ENCODE measurements at places on chromosomes 2 and 18. TPM values are rescaled to one million over a fixed set of nuclear protein-coding genes. Genes with fewer than 3 reads are reported as not detected.

Gene GCKR
- total RNA-seq: not detected

Gene G6PC2
- not detected for total RNA-seq

Gene CD28
- total RNA-seq: 203 TPM

Gene GCG
- total RNA-seq: not detected

Gene COL4A3
- total RNA-seq: not detected

Gene C2orf66
- total RNA-seq: not detected

Gene ITGAV
- 11.0 TPM for total RNA-seq

Gene VIT
- total RNA-seq: not detected

Gene C2orf78
- total RNA-seq: not detected

Gene LHCGR
- not detected for total RNA-seq

Gene AGAP1
- total RNA-seq: 2.9 TPM

Gene KCNG2
- not detected for total RNA-seq

Gene ABCG5
- total RNA-seq: not detected

Gene BUB1
- total RNA-seq: 2.9 TPM

Gene MBD1
- total RNA-seq: 135 TPM

Gene HNMT
- total RNA-seq: 1.1 TPM

Gene GALM
- 35.5 TPM for total RNA-seq

- DNase-seq: no peak
- no peak overlapping the region for H3K27ac ChIP-seq
- H3K4me3 ChIP-seq: no peak overlapping the region
- no peaks in the 10 kb centered on the region for H3K27me3 ChIP-seq
These were observed 753.9 kb downstream of the SUCLG1 start for GRCh38 chr2:83705146-83705545.

DNA sequence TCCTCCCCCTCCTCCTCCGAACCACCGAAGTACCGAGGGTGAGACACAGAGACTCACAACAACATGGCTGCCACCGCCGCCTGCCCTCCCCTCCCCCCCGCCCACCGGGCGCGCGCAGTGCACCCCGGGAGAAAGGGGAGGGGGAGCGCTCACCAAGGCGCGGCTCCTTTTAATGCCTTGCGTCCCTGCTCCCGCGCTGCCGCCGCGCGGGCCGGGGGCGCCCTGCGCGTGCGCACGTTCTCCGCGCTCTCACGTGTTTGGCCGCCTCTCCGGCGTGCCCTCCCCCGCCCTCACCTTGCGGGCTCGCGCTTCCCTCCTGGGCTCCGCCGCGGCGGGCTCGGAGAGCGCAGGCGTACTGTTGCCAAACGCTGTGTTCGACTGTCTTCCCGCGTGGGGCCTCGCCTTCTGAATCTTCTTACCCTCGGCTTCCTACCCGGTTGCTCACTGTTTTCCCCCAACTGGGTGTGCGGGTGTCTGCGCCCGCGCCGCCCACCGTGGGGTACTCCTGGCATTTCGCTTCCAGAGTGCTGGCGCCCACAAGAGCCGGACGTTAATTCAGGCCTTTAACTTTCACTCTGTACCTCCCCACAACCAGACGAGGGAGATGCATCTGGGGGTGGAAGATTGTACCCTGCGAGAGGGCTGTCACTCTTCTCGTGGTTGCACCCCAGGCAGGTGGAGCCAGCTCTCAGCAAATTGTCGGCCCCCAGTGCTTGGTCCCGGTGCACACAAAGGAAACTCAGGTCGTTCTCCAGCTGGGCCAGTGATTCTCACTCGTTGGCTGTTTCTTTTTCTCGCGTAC is at the start of gene PUM2:
Gene PUM2, minus strand, starts transcription at position 92 of the 802 bp plus-strand sequence. CDS start 23,484 bp downstream, outside the sequence.
- H3K27me3 ChIP-seq: no peaks in the 10 kb centered on the region
- peaks cover 64% of the 10 kb centered on the region for H3K4me1 ChIP-seq
- DNase-seq: peak; percentile 95
- H3K36me3 ChIP-seq: no peaks in the 10 kb centered on the region
- H3K27ac ChIP-seq: peak within 1 kb of the TSS; percentile 85

DNA sequence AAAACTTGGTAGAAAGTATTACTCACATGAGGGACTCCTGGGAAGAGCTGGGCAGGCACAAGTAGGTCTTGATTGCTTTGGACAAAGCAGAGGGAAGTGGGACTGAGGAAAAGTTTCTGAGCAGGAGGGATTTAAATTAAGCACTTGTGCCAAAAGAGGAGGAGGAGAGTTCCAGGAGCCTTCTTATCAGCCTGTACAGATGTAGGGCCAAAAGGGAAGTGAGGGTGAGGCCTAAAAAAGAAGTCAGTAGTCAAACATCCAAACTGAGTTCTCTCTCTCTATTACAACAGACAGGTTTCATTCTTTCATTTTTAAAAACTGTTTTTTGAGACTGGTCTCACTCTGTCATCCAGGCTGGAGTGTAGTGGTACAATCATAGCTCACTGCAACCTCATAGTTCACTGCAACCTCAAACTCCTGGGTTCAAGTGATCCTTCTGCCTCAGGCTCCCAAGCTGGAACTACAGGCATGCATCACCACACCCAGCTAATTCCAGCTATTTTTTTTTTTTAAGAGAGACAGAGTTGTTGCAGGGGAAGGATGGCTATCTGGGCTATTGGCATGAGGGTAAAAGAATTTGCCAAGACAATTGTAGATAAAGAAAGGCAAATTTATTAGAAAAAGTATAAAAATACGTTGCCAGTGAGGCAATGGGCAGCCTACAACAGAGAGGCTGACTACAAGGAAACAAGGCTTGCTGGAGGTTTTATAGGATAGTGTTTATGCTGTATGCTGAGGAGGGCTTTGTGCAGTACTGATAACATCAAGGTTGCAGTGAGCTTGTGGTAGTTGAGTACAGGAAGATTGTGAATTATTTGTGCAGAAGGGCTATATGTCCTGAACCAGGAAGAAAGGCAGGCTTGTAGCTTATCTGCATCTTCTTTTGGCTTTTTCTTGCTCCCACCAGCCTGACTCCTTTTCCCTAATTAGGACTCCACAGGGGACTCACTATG is 29.0 kb downstream of the CFAP210 start:
- H3K4me1 ChIP-seq: no peaks in the 10 kb centered on the region
- no peaks in the 10 kb centered on the region for H3K36me3 ChIP-seq
- DNase-seq: no peak
- no peak overlapping the region for H3K4me3 ChIP-seq

- no peaks in the 10 kb centered on the region for H3K27me3 ChIP-seq
- no peaks in the 10 kb centered on the region for H3K36me3 ChIP-seq
- H3K4me3 ChIP-seq: no peak overlapping the region
- no peak for DNase-seq
These were observed 6.9 kb upstream of the KYNU start for GRCh38 chr2:142870526-142870925.

- H3K27me3 ChIP-seq: peaks cover 55% of the 10 kb centered on the region
- H3K4me1 ChIP-seq: peaks cover 13% of the 10 kb centered on the region
- no peak overlapping the region for H3K4me3 ChIP-seq
- no peaks in the 10 kb centered on the region for H3K36me3 ChIP-seq
These were observed 2.6 kb downstream of the CRYBA2 start for GRCh38 chr2:218990612-218991011.

GRCh38 chr18:47719096-47719780 is 211.2 kb downstream of the SMAD2 start:
- H3K27ac ChIP-seq: no peak overlapping the region
- H3K4me1 ChIP-seq: no peaks in the 10 kb centered on the region
- H3K27me3 ChIP-seq: no peaks in the 10 kb centered on the region
- H3K4me3 ChIP-seq: no peak overlapping the region

DNA sequence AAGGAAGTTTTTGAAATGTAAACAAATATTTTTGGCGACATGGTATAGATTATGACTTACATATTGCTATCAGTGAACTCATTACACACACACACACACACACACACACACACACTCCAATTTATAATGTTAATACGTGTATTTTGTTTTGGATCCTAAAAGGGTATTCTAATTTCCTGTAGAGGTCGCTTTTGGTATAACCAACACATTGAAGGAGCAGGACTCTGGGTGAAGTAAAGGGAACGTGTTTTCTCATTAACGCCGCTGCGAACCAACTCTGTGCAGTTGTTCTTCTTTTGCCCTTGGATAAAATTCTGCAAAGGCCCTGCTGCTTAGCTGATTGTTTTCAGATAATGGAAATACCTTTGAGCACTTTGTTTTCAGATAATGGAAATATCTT is 190.4 kb downstream of the PMAIP1 start:
- no peaks in the 10 kb centered on the region for H3K27me3 ChIP-seq
- H3K27ac ChIP-seq: no peak overlapping the region
- DNase-seq: no peak
- no peak overlapping the region for H3K4me3 ChIP-seq

GRCh38 chr2:29627279-29627711 is 294.1 kb downstream of the ALK start:
- H3K4me3 ChIP-seq: no peak overlapping the region
- no peak for DNase-seq
- H3K27me3 ChIP-seq: no peaks in the 10 kb centered on the region
- no peak overlapping the region for H3K27ac ChIP-seq
- H3K4me1 ChIP-seq: no peaks in the 10 kb centered on the region

GRCh38 chr18:3604498-3605408 is 154.8 kb downstream of the TGIF1 start:
- DNase-seq: peak; percentile 57
- H3K4me1 ChIP-seq: peaks cover 58% of the 10 kb centered on the region

GRCh38 chr18:3791238-3791637 is 341.3 kb downstream of the TGIF1 start:
- no peaks in the 10 kb centered on the region for H3K36me3 ChIP-seq
- no peak overlapping the region for H3K4me3 ChIP-seq
- no peak for DNase-seq
- no peaks in the 10 kb centered on the region for H3K4me1 ChIP-seq

GRCh38 chr2:100192825-100193224 is 50.4 kb upstream of the AFF3 start:
- H3K4me1 ChIP-seq: no peaks in the 10 kb centered on the region
- H3K27me3 ChIP-seq: no peaks in the 10 kb centered on the region
- DNase-seq: no peak
- H3K36me3 ChIP-seq: no peaks in the 10 kb centered on the region
- H3K27ac ChIP-seq: no peak overlapping the region
- no peak overlapping the region for H3K4me3 ChIP-seq

GRCh38 chr2:239225371-239225851 is 175.4 kb downstream of the HDAC4 start:
- H3K4me3 ChIP-seq: no peak overlapping the region
- H3K4me1 ChIP-seq: peaks cover 41% of the 10 kb centered on the region

- no peaks in the 10 kb centered on the region for H3K27me3 ChIP-seq
- no peaks in the 10 kb centered on the region for H3K36me3 ChIP-seq
- no peak for DNase-seq
- no peaks in the 10 kb centered on the region for H3K4me1 ChIP-seq
These were observed 23.7 kb downstream of the MRPL33 start for GRCh38 chr2:27795093-27795834.

GRCh38 chr2:10544252-10544651 is 96.1 kb upstream of the ODC1 start:
- H3K4me3 ChIP-seq: no peak overlapping the region
- peaks cover 13% of the 10 kb centered on the region for H3K4me1 ChIP-seq
- no peak overlapping the region for H3K27ac ChIP-seq
- peak; percentile 75 for DNase-seq

DNA sequence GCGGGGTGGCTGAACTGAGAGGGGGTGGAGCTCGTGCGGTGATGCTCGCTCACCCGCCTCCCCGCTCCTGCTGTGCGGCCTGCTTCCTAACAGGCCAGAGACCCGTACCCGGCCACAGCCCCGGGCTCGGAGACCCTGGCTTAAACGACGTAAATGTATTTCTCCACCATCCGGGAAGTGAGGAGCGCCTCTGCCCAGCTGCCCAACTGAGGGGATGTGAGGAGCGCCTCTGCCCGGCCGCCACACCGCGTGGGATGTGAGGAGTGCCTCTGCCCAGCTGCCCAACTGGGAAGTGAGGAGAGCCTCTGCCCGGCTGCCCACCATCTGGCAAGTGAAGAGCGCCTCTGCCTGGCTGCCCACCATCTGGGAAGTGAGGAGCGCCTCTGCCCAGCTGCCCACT is 110.6 kb downstream of the HS6ST1 start:
- H3K27me3 ChIP-seq: no peaks in the 10 kb centered on the region
- no peaks in the 10 kb centered on the region for H3K4me1 ChIP-seq
- H3K36me3 ChIP-seq: no peaks in the 10 kb centered on the region
- H3K27ac ChIP-seq: no peak overlapping the region

- H3K27ac ChIP-seq: no peak overlapping the region
- no peak overlapping the region for H3K4me3 ChIP-seq
- H3K4me1 ChIP-seq: peaks cover 23% of the 10 kb centered on the region
These were observed 1.6 kb downstream of the COPS9 start for GRCh38 chr2:240134466-240134865.

GRCh38 chr2:28074137-28074536 is 183.6 kb downstream of the BABAM2 start:
- no peak for DNase-seq
- H3K4me1 ChIP-seq: no peaks in the 10 kb centered on the region
- H3K4me3 ChIP-seq: no peak overlapping the region
- no peaks in the 10 kb centered on the region for H3K36me3 ChIP-seq
- H3K27me3 ChIP-seq: no peaks in the 10 kb centered on the region

DNA sequence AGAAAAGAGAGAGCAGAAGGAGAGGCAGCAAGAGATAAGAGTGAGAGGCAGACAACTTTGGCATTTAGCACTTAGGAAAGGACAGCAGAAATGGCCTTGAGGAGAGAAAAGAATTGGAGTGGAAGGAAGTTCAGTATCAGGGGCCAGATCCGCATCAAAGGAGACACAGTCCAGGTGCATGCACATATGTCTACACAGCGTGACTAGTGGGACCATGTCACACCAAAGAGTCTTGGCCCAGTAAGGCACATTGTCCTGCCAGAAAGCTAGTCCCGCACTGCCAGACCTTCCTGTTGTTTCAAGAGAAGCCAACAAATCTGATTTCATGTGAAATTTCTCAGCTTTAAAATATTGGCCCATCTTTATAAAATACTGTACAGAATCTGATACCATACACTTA is 8.5 kb upstream of the STK39 start:
- DNase-seq: no peak
- H3K27ac ChIP-seq: no peak overlapping the region
- no peaks in the 10 kb centered on the region for H3K27me3 ChIP-seq

GRCh38 chr2:163247156-163247846 is 408.7 kb upstream of the KCNH7 start:
- no peaks in the 10 kb centered on the region for H3K4me1 ChIP-seq
- H3K27ac ChIP-seq: no peak overlapping the region
- no peaks in the 10 kb centered on the region for H3K36me3 ChIP-seq
- no peaks in the 10 kb centered on the region for H3K27me3 ChIP-seq
- DNase-seq: no peak

GRCh38 chr18:13269013-13269280 is 50.4 kb downstream of the LDLRAD4 start:
- DNase-seq: no peak
- H3K4me1 ChIP-seq: peaks cover 64% of the 10 kb centered on the region
- H3K4me3 ChIP-seq: no peak overlapping the region
- H3K36me3 ChIP-seq: no peaks in the 10 kb centered on the region
- H3K27ac ChIP-seq: no peak overlapping the region

- H3K27ac ChIP-seq: no peak overlapping the region
- no peaks in the 10 kb centered on the region for H3K27me3 ChIP-seq
These were observed 83.7 kb downstream of the SDC1 start for GRCh38 chr2:20141056-20141762.

Measured in CD4-positive, alpha-beta memory T cell (primary cell).